Fibroblast of skin of back (primary cell): ENCODE measurements at places on chromosomes 1 and 21.

DNA sequence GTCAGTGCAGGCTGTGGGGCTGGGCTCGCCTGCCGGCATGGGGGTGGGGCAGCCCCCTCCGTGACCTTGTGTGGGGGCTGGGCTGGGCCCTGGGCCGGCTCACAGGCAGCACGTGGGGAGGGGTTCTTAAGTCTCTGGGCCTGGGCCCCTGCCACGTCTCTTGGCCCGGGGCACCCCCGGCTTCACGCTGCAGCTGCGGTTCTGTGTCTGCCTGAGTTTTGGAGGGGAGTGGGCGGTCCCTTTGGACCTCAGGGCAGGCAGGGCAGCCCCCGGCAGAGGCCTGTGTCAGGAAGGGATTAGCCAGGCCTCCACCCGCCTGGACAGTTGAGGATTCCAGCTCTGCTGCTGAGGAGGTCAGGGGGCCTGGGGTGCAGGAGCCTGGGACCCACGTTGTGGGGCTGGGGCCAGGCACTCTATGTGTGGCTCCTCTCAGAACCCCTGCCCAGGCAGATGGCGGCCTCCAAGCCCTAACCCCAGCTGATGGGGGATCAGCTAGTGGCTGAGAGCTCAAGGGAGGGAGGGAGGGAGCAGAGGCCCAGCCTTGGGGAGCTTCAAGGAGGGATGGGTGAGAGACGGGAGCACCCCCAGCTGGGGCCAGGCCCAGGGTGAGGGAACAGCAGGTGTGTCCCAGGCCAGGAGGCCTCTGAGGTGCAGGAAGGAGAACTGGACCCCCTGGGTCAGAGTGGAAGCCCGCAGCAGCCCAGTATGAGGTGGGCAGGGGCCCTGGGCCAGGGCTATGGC is 1.8 kb upstream of the PLCH2 start:
- no peak for DNase-seq

GRCh38 chr1:24406788-24407187 is 6.8 kb downstream of the STPG1 start:
- DNase-seq = no peak

DNA sequence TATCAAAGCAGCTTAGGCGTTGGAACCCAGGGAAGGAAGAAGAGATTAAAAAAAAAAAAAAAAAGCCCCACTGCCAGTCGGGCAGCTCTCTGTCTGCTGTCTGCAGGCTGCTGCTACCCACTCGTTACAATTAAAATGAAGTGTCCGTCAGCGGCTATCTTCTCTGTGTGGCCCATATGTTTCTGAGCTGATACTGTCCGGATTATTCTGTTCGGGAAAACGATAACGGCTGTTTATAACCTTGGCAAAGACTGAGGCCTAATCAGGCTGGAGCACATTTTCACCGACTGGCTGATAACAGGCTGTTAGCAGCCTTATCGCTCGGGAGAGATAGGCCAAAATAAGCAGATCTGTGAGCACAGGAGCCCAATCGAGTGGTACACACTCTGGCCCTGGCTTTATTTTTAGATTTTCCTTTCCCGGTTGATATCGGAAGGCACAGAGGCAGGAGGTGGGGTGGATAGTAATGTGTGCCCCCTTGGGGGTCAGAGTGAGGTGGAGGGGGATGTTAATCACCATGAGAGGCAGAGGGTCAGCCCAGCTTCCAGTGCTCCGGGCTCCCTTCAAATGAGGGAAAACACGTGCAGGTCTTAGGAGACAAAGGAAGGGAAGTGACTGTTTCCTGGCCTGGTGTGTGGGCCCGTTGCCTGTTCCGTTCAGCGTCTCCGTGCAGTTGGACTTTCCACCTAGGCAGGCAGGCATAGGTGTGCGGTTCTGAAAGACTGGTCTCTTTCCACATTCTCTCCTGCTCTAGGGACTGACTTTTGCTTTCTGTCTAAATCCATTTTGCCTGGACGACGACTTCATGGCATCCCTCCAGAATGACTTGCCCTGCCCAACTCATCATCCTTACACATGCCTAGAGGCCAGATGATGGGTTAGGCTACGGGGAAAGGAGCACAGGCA is 153.4 kb downstream of the PBX1 start:
- DNase-seq = no peak

- DNase-seq = no peak
These were observed 57.4 kb upstream of the TMPRSS15 start for GRCh38 chr21:18460979-18461378.

- peak; percentile 43 for DNase-seq
These were observed 61.0 kb downstream of the WDR4 start for GRCh38 chr21:42818328-42818749.

- peak; percentile 34 for DNase-seq
These were observed 20.8 kb downstream of the SCYL3 start for GRCh38 chr1:169872906-169873305.

DNA sequence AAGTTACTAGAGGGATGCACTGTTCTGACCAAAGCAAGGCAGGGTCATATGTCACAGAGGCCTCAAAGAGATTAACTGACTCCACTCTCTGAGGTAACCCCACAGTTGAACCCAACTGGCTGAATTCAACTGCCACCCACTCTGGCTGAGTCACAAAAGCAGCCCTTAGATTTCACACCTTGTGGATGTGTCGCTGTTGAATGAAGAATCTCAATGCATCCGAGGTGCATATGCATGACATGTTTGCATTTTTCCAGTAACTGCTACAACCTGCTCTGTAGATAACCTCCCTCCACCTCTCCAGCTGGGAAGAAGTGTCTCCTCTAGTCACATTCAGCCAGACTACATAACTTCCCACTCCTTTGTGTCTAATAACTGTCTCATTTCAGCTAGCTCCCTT is 27.9 kb upstream of the KIF21B start:
- no peak for DNase-seq

DNA sequence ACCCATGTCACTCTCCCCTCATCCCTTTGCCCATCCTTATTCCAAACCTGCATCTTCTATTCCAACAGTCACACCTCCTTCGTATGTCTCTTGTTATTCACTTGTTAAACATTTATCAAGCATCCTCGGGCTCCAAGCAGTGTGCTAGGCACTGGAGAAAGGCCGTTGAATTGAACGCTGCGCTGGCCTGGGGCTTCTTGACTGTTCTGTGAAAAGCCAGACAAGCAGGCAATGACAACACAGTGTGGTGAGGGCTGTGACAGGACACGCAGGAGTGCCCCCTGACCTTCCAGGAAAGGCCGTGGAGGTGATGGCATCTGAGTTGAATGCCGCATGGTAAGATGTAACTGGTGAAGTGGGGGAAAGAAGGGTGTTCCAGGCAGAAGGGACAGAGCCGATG is 19.2 kb downstream of the ETV3 start:
- DNase-seq = no peak

DNA sequence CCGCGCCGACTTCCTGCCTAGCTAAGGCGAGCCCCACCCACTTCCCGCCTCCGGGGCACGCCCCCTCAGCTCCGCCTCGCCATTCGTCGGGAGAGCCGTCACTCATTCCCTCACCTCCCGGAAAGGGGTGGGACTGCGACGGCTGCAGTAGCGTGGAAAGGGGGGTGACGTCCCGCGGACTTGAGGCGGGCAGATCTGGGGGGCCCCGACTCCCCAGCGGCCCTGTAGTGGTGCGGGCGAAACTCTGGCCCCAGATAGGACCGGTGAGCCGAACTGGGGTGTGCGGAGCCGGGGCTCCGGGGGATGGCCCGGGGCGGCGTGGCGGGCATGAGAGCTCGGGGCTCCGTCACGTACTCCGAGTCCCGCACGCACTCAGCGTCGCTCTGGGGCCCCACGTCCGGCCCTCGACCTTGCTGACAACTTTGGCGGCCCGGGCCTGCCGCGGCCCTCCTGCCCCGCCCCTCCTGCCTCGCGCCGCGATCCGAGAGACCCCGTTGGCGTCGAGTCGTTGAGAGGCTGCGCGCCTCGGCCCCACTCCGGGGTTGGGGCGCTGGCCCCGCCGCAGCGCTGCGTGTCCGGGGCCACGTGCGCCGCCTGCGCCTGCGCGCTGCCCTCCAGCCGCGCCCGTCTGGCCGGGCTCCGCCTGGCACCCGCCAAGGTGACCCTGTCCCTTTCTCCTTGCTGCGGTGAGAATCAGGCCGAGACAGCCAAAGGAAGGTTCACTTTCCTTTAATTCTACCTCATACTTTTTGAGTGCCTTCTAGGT is 395 bp upstream of the ENO1 start:
- peak; percentile 96 for DNase-seq

DNA sequence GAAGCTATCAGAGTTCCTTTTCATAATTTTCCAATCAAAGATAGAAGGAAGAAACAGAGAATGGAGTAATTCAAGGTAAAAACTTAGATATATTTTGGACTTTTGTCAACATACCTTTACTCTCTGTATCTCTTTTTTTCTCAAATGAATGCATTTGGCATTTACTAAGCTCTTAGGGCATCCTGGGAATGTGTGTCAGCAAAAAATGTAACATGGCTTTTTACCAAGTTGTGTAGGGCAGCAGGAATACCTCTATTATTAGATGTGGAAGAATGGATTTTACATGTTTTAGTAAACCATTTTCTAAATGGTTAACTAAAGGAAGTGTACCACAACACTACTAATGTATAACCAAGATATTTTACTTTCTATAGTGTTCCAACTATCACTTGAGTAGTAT is 4.2 kb upstream of the COL11A1 start:
- peak; percentile 45 for DNase-seq
